Endodermal cell (in vitro differentiated cells): ENCODE measurements at places on chromosomes 4 and X. TPM values are rescaled to one million over a fixed set of nuclear protein-coding genes. Genes with fewer than 3 reads are reported as not detected.

GRCh38 chr4:96681218-96681617 lies 841.3 kb downstream of the PDHA2 start:
- no peaks in the 10 kb centered on the region for H3K4me1 ChIP-seq
- H3K4me3 ChIP-seq: no peak overlapping the region
- no peaks in the 10 kb centered on the region for H3K27me3 ChIP-seq
- DNase-seq: no peak
- no peaks in the 10 kb centered on the region for H3K36me3 ChIP-seq

- H3K27ac ChIP-seq: no peak overlapping the region
- H3K27me3 ChIP-seq: no peaks in the 10 kb centered on the region
- H3K36me3 ChIP-seq: no peaks in the 10 kb centered on the region
These were observed 210.2 kb upstream of the ADAMTS3 start for GRCh38 chr4:72779241-72779640.

DNA sequence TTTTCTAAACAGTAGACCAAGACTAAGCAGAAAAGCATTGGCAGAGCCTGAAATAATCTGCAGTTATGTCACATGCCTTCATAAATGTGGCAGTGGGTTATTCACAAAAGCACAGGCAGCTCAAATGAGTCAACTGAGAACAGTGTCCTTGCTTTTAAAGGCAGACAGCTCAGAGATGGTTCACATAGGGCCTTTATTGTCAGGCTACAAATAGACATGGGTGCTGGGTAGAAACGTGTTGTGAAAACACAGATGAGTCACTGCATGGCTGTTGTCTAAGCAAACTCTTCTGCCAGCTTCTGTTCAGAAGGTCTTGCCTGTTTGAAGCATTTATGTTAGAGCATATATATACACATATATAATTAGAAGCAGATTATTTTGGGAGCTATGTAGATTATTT lies 118.0 kb downstream of the SLC4A4 start:
- no peak for DNase-seq
- no peaks in the 10 kb centered on the region for H3K4me1 ChIP-seq
- H3K27ac ChIP-seq: no peak overlapping the region
- no peak overlapping the region for H3K4me3 ChIP-seq
- no peaks in the 10 kb centered on the region for H3K27me3 ChIP-seq

ATOH1 gene
- 1.5 and 1.6 TPM in 2 replicates for total RNA-seq

UBE2A gene
- 62.7 and 64.0 TPM in 2 replicates for total RNA-seq
